Activated naive CD4-positive, alpha-beta T cell treated with anti-CD3 and anti-CD28 coated beads, Interleukin-2, amount 50 U/mL, for 72 hours (primary cell): ENCODE measurements at places on chromosomes 6 and 20. TPM values are rescaled to one million over a fixed set of nuclear protein-coding genes. Genes with fewer than 3 reads are reported as not detected.

Gene FILIP1
- total RNA-seq: not detected

Gene ASCC3
- total RNA-seq: 53.4 TPM

Gene BRPF3
- total RNA-seq: 17.7 TPM

Gene PRKN
- total RNA-seq: 4.1 TPM

Gene VNN1
- not detected for total RNA-seq

Gene BNIP5
- not detected for total RNA-seq

Gene KIAA1586
- 21.3 TPM for total RNA-seq
